NCI-H1092 (cell line): ENCODE measurements at places on chromosomes 11 and 22.

GRCh38 chr11:57648801-57649735 lies 644 bp downstream of the YPEL4 start:
- DNase-seq: no peak

DNA sequence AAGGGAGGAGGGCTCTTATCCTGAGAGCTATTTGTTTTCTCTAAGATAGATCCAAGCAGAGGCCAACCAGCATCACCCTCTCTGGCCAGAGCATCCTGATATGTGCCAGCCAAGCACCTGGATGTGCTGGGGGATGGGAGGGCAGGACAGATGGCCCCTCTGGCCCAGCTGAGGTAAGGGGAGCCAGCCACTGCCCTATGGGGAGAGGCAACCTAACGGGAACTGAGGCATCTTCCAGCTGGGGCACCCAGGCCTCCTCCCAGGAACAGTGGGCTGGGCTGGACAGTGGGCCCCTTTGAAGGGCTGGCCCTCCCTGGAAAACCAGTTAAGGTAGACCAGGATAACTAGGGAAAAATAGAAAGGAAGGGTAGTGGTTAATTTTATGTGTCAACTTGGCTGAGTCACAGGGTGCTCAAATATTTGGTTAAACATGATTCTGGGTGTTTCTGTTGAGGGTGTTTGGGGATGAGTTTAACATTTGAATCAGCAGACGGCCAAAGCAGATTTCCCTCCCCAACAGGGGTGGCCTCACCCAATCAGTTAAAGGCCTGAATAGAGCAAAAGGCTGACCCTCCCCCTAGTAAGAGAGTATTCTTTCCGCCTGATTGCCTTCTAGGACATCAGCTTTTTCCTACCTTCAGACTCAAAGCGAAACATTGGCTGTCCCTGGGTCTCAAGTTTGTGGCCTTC lies 595.1 kb downstream of the BUD13 start:
- DNase-seq: no peak

DNA sequence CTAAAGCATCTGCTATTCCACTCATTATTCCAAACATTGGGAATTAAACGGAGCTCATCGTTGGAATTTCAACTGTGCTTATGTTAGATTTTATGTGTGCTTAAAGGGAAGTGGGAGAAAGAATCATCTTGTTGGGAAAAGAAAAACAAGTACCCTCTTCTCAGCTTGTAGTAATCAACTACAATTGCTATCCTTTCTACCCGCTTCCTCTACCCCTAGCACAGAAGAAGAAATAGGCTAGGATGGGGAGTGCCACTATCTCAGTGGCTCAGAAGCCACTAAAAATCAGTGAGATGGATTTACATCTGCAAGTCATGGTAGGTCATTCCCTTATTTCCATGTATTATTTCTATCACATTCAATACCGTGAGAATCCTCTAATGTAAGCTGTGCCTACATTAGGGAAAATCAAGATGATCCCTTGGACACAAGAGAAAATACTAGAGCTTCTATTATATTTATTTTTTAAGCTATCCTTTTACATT lies 97.9 kb upstream of the CD44 start:
- DNase-seq: no peak

- DNase-seq: no peak
Measured at GRCh38 chr11:2120359-2121100, 18.7 kb downstream of the IGF2 start.

DNA sequence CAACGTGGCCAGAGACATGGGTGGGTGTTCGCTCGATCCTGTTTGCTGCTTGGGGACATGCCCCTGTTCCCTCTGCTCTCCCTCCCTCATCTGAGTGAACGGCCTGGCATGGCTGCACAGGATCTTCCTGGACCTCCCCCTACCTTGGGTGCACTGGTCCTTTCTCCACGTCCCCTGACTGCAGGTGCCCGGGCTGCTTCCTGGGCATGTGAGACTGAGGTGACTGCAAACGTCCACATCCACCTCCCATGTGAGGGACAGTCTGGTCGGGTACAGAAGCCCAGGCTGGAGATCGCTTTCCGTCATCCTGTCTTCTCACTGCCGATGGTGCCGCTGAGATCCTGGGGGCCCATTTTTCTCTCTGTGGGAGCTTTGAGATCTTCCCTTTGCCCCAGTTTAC lies 11.8 kb downstream of the SULT4A1 start:
- no peak for DNase-seq

DNA sequence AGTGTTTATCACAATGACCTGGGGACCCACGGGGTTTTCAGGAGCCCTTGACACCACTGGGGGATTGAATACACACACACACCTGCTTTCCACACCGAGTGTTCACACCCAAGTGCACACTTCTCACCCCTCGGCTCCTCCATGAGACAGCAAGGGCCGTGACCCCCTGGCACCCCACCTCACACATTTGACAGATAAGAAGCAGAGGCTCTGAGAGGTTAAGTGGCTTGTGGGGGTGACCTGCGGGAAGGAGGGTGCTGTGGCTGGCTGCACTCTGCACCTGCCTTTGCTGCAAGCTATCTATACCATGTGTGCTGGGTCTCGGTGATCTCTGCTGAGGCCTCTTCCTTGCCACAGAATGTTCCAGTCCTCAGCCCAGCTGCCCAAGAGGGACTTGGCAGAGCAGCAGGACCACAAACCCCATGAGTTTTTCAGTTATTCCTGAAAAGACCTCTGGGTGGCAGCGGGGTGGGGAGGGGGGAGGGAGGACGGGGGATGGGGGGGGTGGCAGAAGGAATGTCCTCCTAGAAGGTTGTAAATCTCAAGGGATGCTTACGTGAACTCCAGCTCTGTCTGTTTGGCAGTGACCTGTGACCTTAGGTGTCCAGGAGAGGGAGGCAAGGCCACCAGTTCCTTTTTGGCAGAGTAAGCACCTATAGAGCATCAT lies 47.9 kb upstream of the RFPL3 start:
- no peak for DNase-seq

DNA sequence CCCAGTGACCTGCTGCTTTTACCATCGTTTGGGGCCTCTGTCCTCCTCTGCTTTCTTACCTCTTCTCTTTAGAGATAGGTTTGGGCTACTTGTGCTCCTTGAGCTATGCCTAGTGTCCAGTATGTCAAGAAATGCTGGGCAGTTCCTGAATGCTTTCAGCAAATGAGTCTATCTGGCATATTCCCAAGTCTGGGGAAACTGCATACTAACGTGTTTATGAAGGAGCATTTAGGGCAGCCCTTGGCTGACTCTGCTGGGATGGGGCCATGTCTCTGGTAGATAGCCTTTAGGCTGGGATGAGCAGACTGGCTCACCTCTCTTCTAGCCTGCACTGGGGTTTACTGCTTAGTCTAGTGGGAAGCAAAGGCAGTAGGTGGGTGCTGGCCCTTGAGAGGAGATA lies 43.7 kb upstream of the SUSD2 start:
- no peak for DNase-seq

- DNase-seq: no peak
Measured at GRCh38 chr22:43090130-43090789, 1.1 kb upstream of the TTLL1 start.

DNA sequence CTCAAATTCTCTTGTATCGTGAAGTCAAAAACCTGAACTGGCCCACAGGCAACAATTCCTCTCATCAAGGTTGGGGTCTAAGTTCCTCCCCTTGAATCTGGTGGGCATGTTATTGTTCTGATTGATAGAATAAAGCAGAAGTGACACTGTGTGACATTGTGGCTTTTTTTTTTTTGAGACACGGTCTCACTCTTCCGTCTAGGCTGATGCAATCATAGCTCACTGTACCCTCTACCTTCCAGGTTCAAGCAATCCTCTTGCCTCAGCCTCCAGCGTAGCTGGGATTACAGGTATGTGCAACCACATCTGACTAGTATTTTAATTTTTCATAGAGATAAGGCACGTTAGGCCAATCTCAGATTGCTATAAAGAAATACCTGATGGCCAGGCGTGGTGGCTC lies 8.9 kb upstream of the PELI3 start:
- DNase-seq: no peak

DNA sequence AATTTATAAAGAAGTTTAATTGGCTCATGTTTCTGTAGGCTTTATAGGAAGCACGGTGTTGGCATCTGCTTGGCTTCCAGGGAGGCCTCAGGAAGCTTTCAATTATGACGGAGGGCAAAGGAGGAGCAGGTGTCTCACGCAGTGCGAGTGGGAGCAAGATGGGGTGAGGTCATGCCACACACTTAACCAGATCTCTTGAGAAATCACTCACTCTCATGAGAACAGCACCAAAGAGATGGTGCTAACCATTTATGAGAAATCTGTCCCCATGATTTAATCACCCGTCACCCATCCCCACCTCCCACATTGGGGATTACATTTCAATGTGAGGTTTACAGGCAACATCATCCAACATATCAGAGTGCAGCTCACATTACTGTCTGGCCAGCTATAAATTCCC lies 103.5 kb downstream of the ARHGAP8 start:
- DNase-seq: no peak

- no peak for DNase-seq
Measured at GRCh38 chr22:50452649-50453048, 22.2 kb downstream of the SBF1 start.

- DNase-seq: no peak
Measured at GRCh38 chr11:66146074-66146473, 76.0 kb downstream of the PACS1 start.

DNA sequence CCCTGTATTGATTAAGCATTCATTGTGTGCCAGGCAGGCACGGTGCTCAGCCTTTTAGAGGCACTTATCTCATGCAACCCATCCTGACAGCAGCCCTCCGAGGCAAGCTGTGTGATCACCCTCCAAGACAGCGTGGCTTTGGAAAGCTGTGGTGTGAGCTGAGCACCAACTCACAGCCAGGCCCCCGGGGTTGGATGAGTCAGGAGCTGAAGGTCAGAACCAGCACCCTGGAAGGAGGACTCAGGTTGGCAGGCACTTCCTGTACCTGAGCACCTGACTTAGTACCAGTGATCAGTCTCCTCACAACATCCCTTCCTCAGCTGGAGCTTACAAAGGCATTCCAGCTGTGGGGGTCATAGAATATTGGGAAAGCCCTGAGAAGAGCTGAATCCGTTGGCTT lies 9.0 kb downstream of the PATZ1 start:
- no peak for DNase-seq

- no peak for DNase-seq
Measured at GRCh38 chr11:128733440-128734102, 39.7 kb downstream of the FLI1 start.

- no peak for DNase-seq
Measured at GRCh38 chr11:64247729-64248531, 1.2 kb upstream of the PPP1R14B start.

DNA sequence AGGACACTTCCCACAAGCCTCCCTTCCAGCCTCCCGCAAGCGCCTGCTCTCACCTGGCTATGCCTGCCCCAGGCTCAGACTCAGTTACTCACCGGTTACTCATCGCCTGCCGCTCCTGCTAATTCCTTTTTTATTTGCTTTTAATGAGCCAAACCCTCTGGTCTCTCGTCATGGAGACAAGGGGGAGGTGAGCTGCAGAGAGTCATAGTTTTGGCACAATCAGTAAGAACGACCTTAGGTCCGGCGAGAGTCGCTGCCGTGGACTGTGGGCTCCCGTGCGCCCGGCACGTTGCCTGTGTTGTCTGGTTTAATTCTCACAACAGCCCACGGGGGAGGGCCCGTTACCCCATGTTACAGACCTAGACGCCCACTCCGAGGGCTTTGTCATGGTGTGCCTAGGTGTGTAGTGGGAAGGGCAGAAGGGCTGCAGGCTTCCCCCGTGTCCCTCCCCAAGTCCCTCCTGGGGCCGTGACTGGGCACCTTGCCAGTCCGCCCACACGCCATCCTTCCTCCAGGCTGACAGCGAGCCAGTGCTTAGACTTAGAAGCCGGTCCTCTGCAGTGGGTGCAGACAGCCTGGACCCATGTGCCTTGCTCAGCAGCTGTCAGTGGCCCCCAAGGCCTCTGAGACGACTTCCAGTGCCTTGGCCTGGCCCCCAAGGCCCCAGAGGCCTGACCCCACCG lies 42.2 kb downstream of the WNT7B start:
- peak; percentile 11 for DNase-seq

DNA sequence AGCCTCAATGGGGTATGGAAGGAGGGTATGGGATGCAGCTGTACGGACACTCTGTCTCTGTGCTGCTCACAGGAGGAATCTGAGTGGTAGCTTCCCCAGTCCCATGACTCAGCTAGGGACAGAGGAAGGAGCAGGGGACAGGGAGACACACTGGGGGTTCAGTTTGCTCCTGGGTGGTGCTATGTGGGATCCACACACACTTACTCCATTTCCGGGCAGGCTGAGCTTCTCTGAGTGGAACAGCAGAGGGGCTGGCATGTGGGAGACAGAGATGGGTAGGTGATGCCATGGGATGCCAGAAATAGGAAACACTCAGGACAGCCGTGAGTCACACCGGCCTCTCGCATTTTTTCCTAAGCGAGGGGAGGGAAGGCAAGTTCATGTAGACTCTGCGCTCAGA lies 59.2 kb upstream of the KIRREL3 start:
- no peak for DNase-seq

DNA sequence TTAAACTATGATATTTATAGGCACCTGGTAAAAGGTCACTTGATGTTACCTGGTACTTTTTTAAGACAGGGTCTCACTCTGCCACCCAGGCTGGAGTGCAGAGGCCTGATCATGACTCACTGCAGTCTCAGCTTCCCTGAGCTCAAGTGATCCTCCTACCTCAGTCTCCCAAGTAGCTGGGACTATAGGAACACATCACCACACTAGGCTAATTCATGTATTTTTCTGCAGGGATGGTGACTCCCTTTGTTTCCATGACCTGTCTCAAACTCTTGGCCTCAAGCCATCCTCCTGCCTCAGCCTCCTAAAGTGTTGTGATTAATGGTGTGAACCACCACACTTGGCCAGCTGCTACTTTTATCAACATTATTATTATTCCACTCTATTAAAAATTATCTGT lies 47.6 kb downstream of the OR4C45 start:
- DNase-seq: no peak

- no peak for DNase-seq
Measured at GRCh38 chr11:34783816-34784317, 132.3 kb downstream of the APIP start.

GRCh38 chr22:27100789-27101188 lies 443.4 kb downstream of the MIAT start:
- no peak for DNase-seq

GRCh38 chr22:20648306-20648903 lies 125.5 kb upstream of the SERPIND1 start:
- DNase-seq: no peak

- DNase-seq: no peak
Measured at GRCh38 chr11:48036466-48036865, 56.1 kb downstream of the PTPRJ start.
